ENCODE measurements at places on chromosomes 3 and 15.

DNA sequence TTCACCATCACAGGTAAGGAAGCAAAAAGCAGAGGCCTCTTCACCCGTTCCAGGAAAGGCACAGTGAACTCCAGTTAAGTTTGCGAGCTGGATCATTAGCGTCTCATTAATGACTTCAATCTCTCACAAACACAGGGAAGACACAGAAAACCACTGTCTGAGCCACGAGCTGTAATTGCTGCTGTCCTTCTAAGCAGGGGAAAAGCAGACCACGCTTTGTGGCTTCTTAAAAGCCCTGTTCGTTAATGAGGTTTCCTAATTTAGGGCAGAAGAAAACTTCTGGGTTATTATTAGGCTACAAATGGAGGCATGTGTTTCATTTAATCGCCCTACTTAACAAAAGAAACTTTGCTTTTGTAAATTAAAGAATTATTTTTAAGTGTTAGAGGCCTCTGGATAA is 50.6 kb upstream of the FAM174B start:
- DNase-seq: no peak

DNA sequence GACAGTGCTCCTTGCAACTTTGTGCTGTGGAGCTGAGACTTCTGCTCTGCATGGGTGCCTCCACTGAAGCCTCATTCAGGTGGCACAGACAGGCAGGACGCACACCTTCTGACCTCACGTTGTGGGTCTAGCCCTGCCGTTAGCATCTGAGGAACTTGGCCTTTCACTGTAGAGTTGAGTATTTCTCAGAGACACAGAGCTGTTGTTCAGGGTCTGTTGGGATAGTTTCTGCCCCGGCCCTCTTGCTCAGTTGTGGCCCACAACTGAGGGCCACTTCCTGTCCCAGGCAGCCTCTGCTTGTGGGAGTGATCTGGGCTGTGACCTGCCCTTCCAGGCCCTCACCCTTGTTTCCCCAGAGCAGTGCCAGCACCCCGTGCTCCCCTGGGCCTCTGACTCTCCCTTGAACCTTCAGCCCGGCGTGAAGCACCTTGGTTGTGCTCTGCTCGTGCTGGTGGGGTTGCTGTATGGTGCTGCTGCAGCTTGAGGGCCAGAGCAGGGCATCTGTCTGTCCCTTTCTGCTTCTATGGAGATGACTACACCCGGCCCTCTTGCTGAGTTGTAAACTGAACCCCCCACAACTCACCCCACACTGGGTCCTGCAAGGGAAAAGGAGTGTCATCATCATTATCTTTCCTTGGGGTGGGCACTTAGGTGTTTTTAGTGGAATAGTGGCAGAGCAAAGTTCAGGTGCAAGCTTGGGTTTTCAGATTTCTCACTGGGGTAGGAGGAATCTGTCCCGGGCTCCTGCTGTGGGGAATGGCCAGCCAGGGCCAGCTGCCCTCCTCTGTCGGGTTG is 11.7 kb downstream of the BAHD1 start:
- no peak for DNase-seq

GRCh38 chr3:28860307-28860706 is 420.6 kb upstream of the RBMS3 start:
- DNase-seq: no peak

- DNase-seq: no peak
Observed at GRCh38 chr15:80989081-80989517, 520 bp downstream of the MESD start.

DNA sequence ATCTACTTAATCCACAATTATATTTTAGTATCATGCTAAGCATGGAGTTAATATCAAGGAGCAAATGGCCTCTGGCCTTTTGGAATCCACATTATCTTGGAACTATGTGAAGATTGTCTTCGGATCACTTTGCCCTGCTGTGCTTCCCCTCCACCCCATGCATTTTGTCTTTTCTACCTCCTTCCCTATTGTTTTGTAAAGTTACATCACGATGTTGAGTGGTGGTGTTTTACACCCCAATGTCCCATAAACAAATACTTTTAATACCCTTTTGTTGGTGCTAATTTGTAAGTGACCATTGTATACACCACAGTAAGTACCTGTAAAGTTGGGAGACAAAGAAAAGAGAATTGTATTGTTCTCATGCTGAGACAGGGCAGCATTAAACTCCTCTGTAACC is 258.4 kb upstream of the ZNF717 start:
- DNase-seq: no peak
